ENCODE measurements at places on chromosomes 5 and 9.

DNA sequence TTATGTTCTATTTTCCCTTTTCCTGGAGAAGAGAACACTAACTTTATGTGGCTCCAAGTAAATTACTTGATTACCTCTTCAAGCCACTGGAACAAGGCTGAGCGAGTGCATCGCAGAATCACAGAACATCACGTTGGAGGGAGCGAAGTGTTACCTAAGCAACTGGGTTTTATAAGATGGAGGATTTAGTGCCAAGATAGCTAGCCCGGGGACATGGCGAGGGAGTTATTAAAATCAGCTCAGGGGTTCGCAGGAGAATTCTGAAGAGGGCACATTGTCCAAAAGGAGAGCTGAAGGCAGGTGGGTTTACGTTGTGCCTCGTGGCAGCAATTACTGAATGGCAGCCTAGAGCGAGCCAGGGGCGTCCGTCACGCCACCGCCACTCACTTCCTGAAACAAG, 563.2 kb upstream of the ADAMTS16 start:
- DNase-seq = no peak

- DNase-seq = no peak
These were observed 696.9 kb downstream of the MAT2B start for GRCh38 chr5:164202338-164202737.

GRCh38 chr9:86809759-86810367, 137.4 kb downstream of the GAS1 start:
- no peak for DNase-seq

- no peak for DNase-seq
These were observed 131.4 kb downstream of the ARL15 start for GRCh38 chr5:54178991-54179390.

GRCh38 chr9:115275753-115276152, 157.8 kb upstream of the TNC start:
- DNase-seq = no peak

- no peak for DNase-seq
These were observed 699.0 kb downstream of the MAT2B start for GRCh38 chr5:164204338-164204946.

DNA sequence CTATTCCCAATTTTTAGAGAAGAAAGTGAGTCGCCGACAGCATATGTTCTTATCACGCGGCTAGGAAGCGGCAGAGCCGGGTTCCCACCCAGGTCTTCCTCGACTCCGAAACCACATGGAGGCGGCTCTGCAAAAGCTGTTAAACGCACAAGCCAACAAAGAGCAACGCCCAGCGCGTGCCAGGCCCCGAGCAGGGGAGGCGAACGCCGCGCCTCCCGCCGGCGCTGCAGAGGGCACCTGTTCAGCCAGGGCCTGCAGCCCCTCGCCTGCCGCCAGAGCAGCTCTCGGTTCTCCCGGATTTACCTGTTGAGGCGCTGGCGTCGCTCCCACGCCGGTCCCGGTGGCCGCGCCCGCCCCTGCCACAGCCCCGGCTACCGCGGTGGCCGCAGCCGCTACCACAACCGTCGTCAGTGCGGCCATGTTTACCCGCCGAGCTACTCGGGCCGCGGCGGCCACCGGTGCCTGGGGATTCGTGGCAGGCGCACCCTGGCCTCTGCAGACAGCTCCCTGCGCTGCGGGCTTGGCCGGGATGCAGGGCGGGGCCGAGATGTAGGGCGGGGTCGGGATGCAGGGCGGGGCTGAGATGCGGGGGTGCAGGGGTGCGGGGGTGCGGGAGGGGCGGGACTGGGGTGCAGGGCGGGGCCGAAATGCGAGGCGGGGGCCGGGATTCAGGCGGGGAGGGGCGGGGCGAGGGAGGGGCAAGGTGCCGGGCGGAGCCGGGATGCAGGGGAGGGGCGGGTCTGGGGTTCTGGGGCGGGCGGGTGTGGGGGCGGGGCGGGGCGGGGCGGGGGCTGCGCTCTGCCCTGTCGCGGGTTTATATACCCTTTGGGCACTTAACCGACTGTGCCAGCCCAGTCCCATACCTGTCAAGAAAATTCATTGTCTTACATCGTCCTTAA, at the start of gene CCDC112:
Gene CCDC112 (minus strand): TSS at position 531 of the 899 bp plus-strand sequence. CDS start 111 bp downstream, at position 420.
- DNase-seq = peak; percentile 44

DNA sequence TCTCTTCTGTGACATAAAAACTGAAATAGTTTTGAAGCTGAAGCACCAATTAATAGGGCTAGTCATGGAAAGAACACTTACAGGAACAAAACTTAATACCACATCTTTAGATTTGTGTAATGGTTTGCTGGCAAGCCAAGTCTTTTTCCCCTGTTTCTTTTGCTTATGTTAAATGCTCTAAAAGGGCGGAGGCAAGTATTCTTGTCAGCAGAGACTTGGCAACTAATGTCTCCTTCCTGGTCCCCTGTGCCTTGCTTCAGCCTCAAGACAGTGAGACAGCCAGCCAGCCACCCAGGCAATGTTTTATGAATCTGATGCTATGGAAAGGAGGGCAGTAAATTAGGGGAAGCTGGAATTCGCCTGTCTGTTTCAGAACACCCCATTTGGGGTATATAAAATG, 45.7 kb downstream of the PRRC1 start:
- no peak for DNase-seq

GRCh38 chr5:73501406-73501805, 3.2 kb downstream of the BTF3 start:
- DNase-seq = no peak

- no peak for DNase-seq
These were observed 110.0 kb upstream of the DHFR start for GRCh38 chr5:80764786-80765185.

DNA sequence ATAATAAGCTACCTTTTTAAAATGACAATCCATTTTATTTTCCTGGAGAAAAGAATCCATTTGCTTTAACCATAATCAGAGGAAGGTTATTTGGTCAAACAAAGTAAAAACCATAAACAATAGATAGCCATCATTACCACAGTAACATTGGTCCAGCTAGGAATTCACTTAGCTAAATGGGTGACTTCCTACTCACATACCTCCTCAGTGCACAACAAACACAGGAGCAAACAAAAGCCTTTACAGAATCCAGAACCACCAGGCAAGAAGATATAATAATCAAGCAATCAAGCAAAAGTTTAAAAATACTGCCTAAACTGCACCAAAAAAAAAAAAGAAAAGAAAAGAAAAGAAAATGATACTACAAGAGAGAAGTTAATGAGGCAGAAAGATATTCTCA, 949 bp upstream of the IFNK start:
- DNase-seq = no peak

DNA sequence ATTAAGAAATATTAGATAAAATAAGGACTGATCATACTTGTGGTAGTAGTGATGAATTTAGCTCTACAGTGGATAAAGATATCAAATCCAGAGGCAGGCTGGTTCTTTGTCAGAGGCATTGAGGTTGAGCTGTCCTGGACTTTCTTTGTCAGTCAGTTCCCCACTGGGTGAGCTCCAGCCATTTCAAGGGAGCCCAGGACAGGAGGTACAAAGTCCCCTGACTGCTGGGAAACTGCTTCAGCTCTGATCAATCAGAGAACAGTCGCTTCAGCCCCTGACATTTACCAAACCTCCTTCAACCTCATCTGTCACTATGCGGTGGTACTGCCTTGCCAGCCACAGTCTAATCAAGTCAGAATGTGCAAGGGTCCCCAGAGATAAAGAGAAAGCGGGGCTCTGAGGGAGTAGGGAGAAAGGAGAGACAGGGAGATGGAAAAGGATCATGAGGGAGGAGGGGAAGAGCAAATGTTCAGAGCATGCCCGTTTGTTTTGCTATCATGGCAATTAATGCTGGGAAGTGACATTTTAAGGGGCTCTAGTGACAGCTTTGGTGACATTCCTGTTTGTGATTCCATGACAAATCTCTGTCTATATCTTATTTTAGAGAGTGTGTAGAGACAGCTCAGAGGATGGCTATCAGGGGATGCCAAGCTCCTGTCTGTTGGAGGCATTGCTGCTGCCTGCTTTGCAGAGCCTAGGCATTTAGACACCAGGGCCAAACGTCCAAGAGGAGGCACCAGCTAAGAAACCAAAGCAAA, 223.2 kb downstream of the ASTN2 start:
- DNase-seq = no peak

DNA sequence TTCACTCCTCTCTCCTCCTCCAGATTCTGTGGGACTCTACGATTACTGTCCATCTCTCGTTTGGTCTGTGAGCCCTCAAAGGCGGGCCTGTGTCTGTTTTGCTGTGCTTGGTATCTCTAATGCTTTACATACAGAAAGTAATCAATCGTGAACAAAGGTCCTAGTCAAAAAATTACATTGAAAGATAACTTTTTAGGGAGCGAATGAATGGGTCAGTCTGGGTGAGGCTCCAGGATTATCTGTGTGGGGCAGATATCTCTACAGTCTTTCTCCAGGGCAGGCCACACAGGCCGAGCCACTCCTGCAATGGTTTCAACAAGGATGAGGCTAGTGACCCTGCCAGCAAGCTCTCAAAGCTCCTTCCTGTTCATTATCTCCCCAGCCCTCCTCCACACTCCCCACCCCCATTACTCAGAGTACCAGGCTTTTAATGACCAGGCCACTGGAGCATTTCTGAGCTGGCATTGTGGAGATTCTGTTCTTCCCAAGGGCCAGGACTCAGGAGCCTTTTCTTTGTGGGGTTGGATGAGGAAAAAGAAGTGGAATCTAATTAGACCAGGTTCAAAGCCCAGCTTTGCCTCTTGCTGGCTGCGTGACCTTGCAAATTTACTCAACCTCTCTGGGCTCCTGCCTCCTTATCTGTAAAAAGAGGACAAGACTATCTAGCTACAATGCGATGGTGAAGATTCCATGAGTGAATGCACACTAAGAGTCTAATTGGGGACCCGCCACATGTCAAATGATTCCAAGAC, 10.2 kb downstream of the CORO2A start:
- DNase-seq = no peak

GRCh38 chr9:121380846-121381245, 10.8 kb upstream of the STOM start:
- no peak for DNase-seq

GRCh38 chr5:127294829-127295228, 4.2 kb downstream of the MEGF10 start:
- no peak for DNase-seq

- no peak for DNase-seq
These were observed 20.5 kb upstream of the NDFIP1 start for GRCh38 chr5:142087920-142088679.

DNA sequence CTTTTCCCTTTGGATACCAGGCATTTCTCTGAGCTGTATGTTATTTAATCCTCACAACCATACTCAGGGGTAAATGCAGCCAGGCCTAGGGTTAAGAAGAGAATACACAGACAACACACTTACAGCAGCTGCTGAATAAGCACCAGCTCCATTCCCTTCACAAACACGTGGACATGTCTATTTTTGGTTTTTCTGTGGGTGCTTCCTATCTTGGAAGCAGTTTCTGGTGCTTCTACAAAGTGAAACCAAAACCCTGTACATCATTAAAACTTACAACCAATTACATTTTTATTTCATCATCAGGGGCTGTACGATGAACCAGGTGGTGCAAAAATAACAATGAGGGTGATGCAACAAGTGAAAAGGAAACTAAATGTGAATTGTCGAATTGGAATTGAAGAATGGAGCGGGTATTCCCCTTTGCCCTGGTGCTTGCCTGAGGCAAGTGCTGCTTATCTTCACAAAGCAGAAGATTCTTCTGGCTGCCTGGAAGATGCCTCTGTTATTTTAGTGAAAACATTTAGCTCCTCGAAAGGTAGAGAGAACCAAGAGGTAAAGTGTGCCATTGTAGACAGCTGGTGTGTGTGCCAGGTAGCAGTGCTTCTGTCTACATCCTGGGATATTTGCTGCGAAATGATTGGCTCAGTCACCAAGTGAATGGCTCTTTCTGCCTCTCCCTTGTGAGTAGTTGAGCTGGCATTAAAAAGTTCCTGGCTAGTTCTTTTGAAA, 18.6 kb upstream of the IFNB1 start:
- DNase-seq = peak; percentile 4

DNA sequence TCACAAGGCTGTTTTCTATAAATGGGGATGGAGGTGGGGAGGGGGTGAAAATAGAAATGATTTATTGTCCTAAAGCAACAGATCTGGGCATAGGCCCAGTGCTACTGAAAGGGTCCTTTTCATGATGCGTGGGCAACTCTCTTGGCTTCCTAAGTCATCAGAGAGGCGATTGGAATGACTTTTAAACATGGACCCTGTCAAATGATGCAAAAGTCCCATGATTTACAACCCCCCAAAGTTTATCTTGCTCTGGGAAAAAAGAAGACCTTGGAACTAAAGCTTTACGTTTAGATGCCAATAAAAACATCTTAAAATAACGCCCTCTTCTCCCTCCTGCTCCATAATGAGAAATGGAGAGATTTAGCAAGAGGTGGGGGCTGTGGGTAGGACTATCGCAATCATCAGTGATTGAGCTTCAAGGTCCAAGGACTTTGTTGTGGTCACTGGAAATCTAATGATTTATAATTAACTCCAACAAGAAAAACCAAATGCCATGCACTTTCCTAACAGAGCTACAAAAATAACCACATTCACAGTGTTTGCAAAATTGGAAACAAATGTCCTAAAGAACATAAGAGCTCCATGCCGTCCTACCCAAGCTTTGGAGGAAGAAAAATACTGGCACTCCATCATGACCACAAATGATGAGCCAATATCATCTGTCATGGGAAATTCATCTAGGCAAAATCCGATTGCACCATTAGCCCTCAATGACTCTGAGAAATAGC, 167.5 kb upstream of the CLINT1 start:
- DNase-seq = no peak

GRCh38 chr9:101508211-101508610, 25.4 kb upstream of the RNF20 start:
- DNase-seq = no peak

GRCh38 chr5:55226934-55227663, at the start of gene MCIDAS:
Gene MCIDAS (minus strand): TSS chr5:55227315. CDS start chr5:55227138, 177 bp downstream.
- DNase-seq = no peak

DNA sequence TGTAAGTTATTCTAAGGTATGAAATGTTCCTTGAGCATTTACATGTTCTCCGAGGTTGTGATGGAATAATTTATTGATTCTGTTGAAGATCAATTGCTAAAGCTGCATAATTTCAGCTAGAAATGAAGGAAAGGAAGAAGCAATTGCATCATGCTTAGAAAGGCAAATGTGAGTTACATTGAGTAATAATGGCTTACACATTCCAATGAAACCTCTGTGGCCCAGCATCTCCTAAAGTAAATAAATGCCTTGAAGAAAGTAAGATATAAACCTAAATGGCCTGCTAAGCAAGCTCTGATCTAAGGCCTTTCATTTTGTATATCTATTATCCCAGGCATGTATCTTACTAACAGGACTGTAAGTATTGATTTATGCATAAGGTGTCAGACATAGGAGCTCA, 677.3 kb upstream of the RGMB start:
- no peak for DNase-seq
